Smooth muscle cell of bladder (primary cell): ENCODE measurements at places on chromosomes 11 and 22. TPM values are rescaled to one million over a fixed set of nuclear protein-coding genes. Genes with fewer than 3 reads are reported as not detected.

NPAS4 gene
- not detected in 2 replicates for total RNA-seq

GRM5 gene
- total RNA-seq = under 0.01 TPM in 1 of 2 replicates, not detected in the other

TESMIN gene
- total RNA-seq = under 0.01 TPM in 1 of 2 replicates, not detected in the other

MRGPRX3 gene
- not detected in 2 replicates for total RNA-seq

DMC1 gene
- 2.7 and 3.1 TPM in 2 replicates for total RNA-seq

ANGPTL5 gene
- under 0.01 TPM in 2 replicates for total RNA-seq

POU2AF3 gene
- 0.14 TPM in 1 of 2 replicates, not detected in the other for total RNA-seq

KCNQ1OT1 gene
- total RNA-seq = 4.0 and 4.9 TPM in 2 replicates

CERK gene
- total RNA-seq = 31.9 and 52.9 TPM in 2 replicates

C22orf15 gene
- 3.0 and 4.3 TPM in 2 replicates for total RNA-seq

OR5M11 gene
- not detected in 2 replicates for total RNA-seq

MS4A10 gene
- total RNA-seq = not detected in 2 replicates

SLC15A3 gene
- total RNA-seq = 13.8 and 15.8 TPM in 2 replicates

CCS gene
- total RNA-seq = 51.1 and 60.2 TPM in 2 replicates

KRTAP5-8 gene
- total RNA-seq = not detected in 2 replicates

TLCD5 gene
- total RNA-seq = 5.4 and 7.0 TPM in 2 replicates

CECR2 gene
- under 0.01 and 0.28 TPM in 2 replicates for total RNA-seq

ROBO4 gene
- total RNA-seq = 0.14 and 0.46 TPM in 2 replicates

TMX2 gene
- total RNA-seq = 46.5 and 50.5 TPM in 2 replicates

KCNQ1 gene
- not detected in 2 replicates for total RNA-seq

APOL5 gene
- total RNA-seq = not detected in 2 replicates

SLC22A12 gene
- not detected in 2 replicates for total RNA-seq

DERL3 gene
- total RNA-seq = 0.14 and 0.37 TPM in 2 replicates
